ENCODE measurements at places on chromosomes 11 and 22.

DNA sequence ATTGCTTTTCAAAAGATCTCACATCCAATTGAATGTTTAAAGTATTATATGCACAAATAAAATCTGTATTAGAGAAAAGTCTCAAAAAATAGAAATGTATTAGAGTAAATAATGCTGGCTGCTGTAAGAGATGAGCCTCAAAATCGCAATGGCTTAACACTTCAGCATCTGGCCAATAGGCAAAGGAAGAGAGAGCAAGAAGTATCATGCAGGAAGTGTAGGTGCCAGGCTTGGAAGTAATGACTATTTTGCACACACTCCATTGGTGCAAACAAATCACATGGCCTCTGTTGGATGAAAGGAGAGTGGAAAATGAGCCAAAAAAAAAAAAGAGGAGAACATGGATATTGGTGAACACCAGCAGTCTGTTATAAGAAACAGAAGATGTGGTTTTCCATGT lies 193.0 kb upstream of the E2F8 start:
- no peak for DNase-seq

DNA sequence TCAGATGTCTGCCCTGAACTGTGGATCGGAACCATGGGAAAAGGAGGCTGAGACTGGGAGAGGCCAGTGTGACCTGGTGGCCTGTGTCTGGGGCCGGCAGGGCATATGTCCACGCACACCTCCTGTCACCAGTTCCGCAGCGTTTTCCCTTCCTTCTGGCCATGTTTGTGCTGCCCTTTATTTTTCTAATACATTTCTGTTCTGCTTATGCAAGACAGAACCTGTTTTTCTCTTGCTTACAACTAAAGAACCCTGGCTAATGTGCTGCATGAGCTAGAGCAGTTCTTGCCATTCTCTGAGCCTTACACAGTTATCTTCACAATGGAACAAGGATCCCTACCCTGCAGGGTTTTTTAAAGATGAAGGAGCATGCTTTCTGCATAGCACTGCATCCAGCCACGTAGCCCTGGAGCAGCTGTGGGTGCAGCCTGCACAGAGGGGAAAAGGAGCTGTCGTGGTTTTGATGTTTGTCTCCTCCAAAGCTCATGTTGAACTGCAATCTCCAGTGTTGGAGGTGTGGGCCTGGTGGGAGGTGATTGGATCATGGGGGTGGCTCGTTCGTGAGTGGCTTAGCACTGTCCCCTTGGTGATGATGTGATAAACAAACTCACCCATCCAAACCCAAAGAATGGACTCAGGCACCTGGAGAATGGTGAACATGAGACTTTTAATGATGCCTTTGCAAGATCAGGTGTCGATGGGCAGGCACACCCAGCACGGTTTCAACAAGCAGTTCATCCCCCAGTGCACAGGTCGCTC lies 84.8 kb upstream of the SHANK2 start:
- no peak for DNase-seq

DNA sequence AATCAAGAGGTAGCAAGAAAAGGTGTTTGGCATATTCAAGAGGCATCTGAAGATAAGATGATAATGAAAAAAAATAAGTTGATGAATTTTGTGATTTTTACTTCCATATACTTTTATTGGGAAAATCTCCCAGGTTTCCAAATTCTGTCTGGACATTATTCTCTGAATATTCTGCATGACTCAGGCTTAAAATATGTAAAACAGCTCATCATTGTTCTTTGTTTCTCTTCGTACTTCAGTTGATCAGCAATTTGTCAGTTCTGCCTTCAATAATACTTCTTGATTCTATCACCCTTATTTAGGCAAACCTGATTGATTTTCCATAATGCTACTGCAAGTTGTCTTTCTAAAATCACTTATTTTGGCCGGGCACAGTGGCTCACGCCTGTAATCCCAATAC lies 30.2 kb downstream of the GTF2H1 start:
- no peak for DNase-seq

- DNase-seq = no peak
These were observed 48.5 kb downstream of the PACSIN2 start for GRCh38 chr22:42966497-42966896.

- no peak for DNase-seq
These were observed 12.3 kb downstream of the DGAT2 start for GRCh38 chr11:75780888-75781287.

DNA sequence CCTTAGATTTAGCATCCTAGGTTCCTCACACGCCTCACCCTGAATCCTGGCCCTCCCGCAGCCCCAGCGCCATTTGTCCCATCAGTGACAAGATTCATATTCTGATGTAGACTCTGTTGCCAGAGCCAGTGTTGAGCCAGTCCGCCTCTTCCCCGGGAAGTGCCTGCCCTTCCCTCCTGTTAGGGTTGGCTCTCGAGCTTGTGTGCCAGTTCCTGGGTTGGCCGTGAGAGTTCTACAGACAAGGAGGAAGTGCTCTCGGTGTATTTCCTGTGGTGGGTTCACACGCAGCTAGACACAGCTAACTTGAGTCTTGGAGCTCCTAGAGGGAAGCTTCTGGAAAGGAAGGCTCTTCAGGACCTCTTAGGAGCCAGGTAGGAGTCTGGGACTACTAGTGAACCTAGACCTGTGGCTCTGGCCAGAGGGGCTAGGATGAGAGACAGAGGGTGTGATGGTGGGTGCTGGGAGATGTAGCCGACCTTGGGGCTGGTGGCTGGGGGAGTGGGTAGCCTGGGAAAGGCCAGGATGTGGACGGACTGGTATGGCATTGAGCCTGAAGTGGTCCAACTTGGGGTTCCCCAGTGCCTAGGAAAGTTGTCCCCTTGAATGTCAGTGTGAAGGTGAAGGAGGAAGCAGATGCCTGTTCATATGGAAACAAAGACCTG lies at the start of gene IL18BP:
IL18BP (plus strand) TSS at position 261 of the 662 bp plus-strand sequence. CDS start 1,076 bp downstream, outside the sequence.
- no peak for DNase-seq

DNA sequence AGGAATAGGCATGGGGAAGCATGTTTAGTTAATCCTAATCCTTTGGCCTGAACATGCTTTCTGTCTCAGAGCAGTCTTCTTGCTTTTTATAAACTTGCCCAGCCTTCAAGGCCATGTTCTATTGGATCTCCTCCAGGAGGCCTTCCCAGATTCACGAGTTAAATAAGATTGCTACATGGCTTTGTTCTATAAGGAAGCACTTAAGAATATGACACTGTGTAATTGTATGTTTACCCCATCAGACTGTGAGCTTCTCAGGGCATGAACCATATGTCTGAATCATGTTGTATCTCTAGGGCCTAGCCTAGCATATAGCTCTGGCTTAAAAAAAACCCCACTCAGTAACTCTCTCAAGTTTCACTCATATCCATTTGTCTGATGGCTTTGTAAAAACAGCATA lies 26.4 kb upstream of the UCP3 start:
- DNase-seq = no peak

DNA sequence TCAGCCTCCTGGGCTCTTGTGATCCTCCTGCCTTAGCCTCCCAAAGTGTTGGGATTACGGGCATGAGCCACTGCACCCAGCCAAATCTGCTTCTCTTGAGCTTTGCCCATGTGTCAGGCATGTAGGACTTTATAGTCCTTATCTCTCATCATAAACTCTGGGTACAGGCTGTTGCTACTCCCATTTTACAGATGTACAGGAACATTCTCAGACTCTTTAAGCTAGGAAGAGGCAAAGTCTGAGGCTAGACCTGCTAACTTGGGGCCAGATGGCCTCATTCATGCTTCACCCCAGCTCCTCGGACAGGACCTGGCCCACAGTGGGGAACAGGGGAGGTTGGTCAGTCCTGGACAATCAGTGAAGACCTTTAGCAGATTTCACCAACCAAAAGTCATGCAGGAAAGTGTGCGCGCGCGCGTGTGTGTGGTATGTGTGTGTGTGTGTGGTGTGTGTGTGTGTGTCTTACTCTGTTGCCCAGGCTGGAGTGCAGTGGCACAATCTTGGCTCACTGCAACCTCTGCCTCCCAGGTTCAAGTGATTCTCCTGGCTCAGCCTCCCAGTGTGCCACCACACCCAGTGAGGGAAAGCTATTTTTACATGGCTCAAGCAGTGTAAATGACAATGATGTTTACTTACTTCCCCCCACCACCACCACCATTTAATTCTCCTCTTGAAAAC lies 23.8 kb downstream of the YDJC start:
- DNase-seq = no peak

- DNase-seq = no peak
These were observed 8.3 kb upstream of the DCHS1 start for GRCh38 chr11:6663794-6664469.

DNA sequence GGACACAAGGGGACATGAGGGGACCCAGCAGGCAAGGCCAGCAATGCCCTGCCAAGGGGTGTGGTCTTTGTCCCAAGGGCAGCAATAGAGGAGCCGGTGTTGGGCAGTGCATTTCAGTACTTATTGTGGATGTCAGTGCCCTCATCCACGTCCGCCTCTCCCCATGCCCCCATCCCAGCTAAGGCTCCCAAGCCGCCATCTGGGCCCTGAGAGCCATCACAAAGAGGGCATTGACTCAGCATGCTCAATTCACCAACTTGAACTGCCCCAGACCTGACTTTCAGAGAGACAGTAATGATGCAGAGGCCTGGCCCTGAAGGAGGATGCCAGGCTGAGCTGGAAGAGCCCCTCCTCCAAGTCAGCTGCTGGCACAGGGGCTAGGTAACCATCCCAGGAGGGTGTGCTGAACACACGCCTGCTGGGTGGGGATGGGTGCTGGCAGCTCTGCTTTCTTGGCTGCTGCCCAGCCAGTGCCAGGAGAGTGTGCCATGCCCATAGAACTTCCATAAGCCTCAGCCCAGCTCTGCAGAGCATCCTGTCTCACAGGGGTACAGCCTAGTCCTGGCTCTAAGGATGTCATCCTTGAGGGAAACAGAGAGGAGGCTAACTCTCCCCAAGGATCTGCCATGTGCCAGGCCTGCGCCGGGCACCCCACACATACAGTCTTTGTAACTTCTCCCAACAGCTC lies 46.5 kb downstream of the PDE2A start:
- no peak for DNase-seq

DNA sequence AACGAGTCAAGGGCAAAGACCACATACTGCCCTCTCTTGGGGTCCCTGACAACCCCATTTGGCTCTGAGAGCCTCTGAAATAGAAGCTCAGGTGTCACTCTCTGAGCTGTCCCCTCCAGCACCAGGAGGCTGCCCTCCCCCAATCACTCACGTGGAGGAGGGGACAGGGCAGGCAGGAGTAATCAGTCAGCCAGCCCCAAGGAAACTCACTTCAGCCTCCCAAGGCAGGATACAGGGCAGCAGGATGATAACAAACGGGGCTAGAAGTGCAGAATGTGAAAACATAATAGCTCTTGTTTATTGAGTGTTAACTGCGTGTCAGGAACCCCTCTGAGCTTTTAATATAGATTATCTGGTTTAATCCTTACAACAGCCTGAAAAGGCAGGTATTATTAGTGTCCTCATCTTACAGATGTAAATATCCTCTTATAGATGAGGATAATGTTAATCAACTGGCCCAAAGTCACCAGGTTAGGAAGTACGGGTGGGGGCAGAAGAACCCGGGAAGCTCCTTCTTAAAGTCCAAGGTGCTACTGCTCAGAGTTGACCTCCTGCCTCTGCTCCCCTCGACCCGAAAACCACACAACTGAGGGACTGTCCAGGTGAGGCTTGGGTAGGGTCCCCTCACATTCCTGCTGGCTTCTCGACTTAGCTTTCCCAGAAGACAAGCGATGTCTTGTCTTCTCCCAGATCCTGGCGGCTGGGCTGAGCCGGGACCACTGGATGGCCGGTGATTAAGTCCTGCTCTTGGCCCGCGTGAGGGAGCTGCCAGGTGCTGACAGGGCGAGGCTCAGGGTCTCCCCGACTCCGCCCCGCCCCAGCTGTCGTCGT lies 2.7 kb downstream of the CHRM4 start:
- DNase-seq = no peak

DNA sequence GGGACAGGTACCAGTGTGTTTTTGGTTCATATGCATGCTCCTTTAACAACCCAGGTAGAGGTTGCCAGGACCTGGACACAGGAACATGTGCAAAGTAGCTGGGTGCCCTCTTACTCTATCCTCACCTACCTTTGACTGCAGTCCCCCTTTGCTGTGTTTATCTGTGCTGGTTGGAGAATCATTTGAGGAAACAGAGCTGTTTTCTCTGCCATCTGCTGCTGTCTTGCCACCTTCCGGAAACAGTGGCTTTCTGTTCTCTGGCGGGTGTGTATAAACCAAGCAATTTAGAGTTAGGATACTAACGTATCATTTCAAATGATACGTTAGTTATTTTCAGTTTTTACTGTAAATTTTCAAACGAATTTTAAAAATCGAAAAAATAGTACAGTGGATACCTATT lies 171.9 kb upstream of the TTC12 start:
- no peak for DNase-seq

- DNase-seq = no peak
These were observed at the start of gene APOL6 for GRCh38 chr22:35648066-35649025. APOL6 (plus strand) TSS chr22:35648446; CDS start chr22:35656426, 7,980 bp downstream.

DNA sequence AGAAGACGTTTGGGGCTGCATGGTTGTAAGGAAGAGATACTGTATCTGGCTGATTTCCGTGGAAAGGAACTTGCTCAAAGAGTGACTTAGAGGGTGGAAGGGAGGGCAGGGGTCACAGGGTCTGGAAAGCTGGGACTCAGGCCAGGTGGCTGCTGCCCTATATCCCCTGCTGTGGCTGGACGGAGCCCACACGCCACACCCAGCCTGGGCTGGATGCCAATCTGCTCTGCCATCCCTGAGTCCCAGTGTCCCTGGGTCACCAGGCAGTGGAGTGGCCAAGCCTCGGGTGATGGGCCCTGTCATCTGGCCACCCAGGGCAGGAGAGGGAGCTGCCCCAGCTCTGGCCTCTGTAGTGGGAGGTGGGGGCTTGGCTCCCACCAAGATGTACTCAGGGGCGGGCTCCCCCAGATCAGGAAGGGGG lies 26.5 kb upstream of the KRTAP5-7 start:
- DNase-seq = no peak

GRCh38 chr11:134887896-134888295 lies 475.9 kb upstream of the B3GAT1 start:
- no peak for DNase-seq

DNA sequence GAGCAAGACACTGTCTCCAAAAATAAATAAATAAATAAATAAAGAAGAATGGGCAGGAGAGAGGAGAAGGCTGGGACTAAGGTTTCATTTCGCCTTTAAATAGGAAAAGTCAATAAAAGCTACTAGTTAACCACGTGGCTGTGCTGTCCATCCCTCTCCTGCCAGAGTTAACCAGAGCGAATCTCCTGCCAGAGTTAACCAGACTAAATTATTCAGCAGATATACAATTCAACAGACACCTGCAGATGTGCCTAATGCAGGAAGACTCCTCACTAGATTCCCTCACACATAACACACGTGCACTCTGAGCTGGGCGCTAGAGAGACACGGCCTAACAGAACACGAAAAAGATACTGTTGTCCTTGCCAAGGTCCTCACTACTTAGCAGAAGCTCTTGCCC lies 156.1 kb downstream of the IGLL1 start:
- DNase-seq = no peak

DNA sequence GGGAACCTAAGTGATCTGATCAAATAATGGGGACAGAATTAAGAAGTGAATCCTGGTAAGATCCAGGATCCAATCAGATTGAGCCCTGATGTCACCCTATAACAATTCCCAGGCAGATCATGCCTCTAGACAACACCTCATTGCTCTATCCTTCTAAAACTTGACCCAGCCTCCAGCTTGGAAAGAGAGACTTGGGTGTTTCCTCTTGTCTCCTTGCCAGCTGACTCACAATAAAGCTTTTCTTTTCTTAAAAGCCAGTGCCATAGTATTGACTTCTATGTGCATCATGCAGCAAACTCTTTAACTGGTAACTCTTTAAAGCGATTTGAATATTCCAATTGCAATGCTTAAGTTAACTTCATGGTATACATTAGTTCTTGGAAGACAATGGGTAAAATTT lies 109.6 kb upstream of the CHORDC1 start:
- DNase-seq = no peak

GRCh38 chr22:30829901-30830550 lies 135.4 kb downstream of the OSBP2 start:
- DNase-seq = no peak

Data from activated CD8-positive, alpha-beta memory T cell treated with anti-CD3 and anti-CD28 coated beads for 1 hour (primary cell).